ENCODE measurements at places on chromosomes 12 and 14. TPM values are rescaled to one million over a fixed set of nuclear protein-coding genes. Genes with fewer than 3 reads are reported as not detected.

The TAS2R8 gene
- not detected for total RNA-seq

DNA sequence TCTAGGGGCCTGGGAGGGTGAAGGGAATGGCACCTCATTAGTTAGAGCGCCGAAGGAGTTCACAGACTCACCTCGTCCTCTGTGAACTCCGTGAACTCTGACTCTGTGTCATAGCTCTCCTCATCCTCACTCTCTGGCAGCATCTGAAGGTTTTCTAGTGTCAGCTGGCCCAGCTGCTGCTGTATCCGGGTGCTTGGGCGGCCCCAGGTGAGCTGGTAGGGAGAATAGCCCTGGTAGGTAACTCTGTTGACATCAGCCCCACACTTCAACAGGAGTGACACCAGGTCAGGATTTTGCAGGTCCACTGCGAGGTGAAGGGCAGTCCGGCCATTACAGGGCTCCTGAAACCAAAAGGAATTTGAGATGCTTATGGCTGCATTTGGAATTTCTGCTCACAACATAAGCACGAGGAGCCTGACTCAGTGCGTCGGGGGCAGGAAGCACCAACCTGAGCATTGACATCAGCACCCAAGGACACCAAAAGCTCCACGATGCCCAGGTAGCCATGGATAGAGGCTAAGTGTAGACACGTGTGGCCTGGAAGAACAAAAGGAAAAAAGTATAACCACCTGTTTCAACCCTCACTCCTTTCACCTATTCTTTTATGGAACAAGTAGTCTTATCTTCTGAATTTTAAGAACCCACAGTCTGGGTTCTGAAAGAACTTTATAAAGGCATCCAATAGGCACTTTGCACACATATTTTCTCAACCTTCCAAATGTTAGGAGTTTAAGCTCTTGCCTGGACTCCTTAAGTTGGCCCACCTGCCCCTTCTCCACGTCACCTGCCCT, 2.0 kb downstream of the NFKBIA start:
- H3K27me3 ChIP-seq, result no peaks in the 10 kb centered on the region
- peaks cover 84% of the 10 kb centered on the region for H3K4me1 ChIP-seq
- peak overlapping the region; percentile 73 for H3K4me3 ChIP-seq

The TAS2R7 gene
- total RNA-seq, result not detected

The SETD1B gene
- 21.1 TPM for total RNA-seq

DNA sequence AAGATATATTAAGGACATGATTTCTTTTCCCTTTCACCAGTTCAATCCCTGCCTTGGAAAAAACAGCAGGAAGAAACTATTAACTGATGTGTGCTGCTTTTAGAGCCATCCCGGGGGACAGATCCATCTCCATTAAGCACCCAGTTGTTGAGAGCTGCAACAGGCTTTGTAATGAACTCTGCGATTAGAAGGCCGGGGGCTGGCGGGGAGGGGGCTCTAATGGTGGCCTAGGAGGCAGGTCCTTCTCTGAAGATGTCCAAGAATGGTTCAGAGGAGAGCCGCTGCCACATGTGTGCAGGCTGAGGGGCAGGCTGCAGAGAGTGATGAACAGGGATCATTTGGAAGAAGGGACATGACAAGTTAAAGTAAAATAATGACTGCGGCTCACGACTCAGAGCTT, 67.8 kb downstream of the GALNT8 start:
- H3K36me3 ChIP-seq, result no peaks in the 10 kb centered on the region
- DNase-seq, result no peak
- H3K27ac ChIP-seq, result no peak overlapping the region
- no peaks in the 10 kb centered on the region for H3K4me1 ChIP-seq

The PRB2 gene
- not detected for total RNA-seq
